ENCODE measurements at places on chromosomes 4 and X. TPM values are rescaled to one million over a fixed set of nuclear protein-coding genes. Genes with fewer than 3 reads are reported as not detected.

GRCh38 chr4:14023896-14024295, 396.4 kb upstream of the BOD1L1 start:
- DNase-seq = no peak

- DNase-seq = no peak
Measured at GRCh38 chrX:1389993-1390285, 2.0 kb downstream of the SLC25A6 start.

- DNase-seq = no peak
Measured at GRCh38 chr4:5416637-5417036, 291.7 kb downstream of the EVC2 start.

The ZDHHC15 gene
- 0.06 TPM for total RNA-seq

- DNase-seq = no peak
Measured at GRCh38 chrX:20313899-20314298, 47.2 kb upstream of the RPS6KA3 start.

DNA sequence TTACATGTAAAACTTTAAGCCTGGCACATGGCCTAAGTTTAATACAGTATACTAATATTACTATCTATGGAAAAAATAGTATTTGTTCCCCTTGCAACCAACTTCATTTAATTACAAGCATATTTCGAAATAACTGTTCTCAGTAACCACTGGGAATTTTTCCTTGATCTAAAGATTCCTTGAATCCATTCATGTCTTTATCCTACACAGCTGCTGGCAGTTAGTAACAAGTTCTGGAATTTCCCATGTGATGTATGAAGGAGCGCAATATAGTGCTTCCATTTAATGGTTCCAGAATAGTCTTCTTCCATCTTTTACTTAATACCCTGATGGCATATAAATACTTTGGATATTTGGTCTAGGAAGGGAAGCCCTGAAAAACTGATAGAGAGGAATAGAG, 136.5 kb downstream of the AASDH start:
- DNase-seq = no peak

DNA sequence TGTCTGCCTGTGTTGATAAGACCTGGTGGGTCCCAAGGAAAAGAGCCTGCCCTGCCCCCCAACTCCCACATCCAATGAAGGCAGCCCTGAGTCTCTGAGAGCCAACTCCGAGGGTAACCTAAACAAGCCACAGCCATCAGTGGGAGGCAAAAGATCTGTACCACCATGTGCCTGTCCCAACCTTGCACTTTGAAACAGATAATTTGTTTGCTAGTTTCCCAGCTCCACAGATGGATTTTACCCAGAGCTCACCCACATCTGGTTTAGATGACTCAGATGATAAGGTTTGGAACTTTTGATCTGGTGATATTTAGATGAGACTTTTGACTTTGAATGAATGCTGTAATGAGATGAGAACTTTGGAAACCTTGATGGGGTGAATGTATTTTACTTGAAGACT, 246.0 kb upstream of the PSAPL1 start:
- no peak for DNase-seq

GRCh38 chr4:164807611-164808010, 53.7 kb downstream of the SMIM31 start:
- no peak for DNase-seq

The YY2 gene
- 1.1 TPM for total RNA-seq

DNA sequence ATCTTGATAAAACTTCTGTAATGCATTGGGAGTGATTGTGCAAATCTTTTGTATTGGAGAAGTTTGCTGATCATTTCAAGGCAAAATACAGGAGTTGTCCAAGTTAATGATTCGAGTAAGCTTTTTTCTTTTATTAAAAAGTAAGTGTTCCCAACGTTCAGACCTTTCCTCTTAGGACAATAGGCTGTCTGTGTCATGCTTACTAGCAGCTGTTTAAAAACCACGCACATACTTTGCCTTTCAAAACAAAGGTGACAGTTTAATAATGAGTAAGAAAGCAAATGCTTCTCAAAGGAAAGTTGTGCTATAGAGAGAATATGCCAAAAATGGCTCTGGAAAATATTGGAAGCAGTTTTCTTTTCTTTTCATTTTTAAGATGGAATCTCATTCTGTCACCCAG, 11.2 kb downstream of the TRAPPC11 start:
- DNase-seq = no peak

GRCh38 chr4:120724656-120725055, 197.9 kb downstream of the PRDM5 start:
- DNase-seq = no peak

The PAGE5 gene
- total RNA-seq = not detected

GRCh38 chr4:146282657-146283056, 68.3 kb downstream of the REELD1 start:
- DNase-seq = no peak

DNA sequence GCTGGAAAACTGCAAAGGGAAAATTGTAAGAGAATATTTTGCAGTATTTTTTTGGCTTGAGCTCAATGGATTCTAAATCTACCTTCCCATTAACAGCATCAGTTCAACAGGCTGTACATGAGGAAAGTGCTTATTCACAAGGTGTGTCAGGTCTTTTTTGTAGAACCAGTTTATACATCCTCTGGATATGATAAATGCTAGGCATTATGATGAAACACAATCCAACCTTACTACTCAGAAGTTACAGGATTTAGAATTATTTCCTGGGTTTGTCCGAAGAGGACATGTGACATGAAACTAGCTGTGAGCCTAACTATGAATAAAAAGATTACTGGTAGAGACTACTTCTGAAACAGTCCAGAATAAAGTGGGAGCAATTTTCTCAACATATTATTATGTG, 49.5 kb downstream of the ATXN3L start:
- no peak for DNase-seq

The S100G gene
- total RNA-seq = not detected

DNA sequence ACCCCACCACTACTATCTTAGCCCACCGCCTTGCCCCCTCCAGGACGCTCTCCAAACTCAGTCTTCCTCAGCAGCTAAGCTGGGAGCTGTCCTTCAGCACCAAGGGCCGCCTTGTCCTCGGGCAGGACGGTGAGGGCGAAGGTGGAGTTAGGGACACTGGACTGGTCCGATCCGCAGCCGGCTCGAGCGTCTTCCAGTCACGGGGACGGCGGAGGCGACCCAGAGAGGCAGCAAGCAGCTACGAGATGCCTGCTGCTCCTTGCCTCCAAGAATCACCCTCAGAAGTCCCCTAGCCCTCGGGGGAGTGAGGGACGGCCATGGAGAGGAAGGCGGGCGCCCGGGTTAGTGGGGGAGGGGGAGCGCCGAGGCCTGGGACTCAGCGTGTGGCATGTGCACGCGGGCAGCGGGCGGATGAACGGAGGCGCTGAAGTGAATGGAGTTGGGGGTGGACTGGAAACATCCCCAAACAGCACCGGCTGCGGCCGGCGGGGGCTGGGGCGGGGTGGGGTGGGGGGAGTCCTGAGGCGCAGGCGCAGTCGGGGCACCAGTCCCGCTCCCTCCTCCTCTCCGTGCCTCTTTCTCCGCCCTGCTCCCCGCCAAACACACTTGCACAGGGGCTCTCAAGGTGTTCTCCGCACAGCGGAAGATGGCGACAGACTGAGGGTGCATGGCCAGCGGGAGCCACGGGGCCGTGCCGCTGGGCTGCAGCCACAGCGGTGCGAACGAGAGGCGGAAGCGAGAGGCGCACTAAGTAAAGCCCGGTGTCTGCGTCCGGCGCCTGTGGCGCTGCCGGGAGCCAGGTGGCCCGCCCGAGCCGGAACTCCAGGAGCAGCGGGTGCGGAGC, at the start of gene NALF2:
Gene NALF2, plus strand, starts transcription at position 545 of the 844 bp plus-strand sequence. CDS start 957 bp downstream, outside the sequence.
- DNase-seq = no peak

GRCh38 chr4:78922207-78922606, 17.0 kb downstream of the PAQR3 start:
- DNase-seq = no peak

GRCh38 chrX:119809185-119809666, 17.8 kb upstream of the RPL39 start:
- DNase-seq = no peak

- DNase-seq = no peak
Measured at GRCh38 chrX:123588723-123589122, 144.1 kb downstream of the THOC2 start.

DNA sequence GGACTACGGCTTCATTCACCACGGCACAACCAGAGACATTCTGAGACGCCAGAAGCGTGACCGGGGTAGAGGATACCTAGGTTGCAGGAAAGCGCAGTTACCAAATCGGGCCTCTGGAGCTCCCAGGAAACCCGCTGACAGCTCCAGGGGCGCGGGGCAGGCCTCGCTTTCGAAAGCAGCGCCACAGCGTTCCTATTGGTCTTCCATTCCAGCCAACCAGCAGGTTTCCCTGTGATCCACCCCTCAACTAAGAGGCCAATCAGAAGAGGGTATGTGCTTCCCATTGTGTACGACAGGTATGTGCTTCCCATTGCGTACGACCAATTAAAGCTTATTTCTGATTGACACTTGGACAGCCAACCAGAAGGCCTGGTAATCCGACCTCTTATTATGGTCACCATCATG, 14.9 kb downstream of the SNX12 start:
- DNase-seq = peak; percentile 1

- DNase-seq = no peak
Measured at GRCh38 chrX:142095651-142096245, 109.3 kb downstream of the MAGEC2 start.

- DNase-seq = no peak
Measured at GRCh38 chr4:5198656-5199541, 147.6 kb downstream of the STK32B start.

The NMU gene
- not detected for total RNA-seq

Measured in CD8-positive, alpha-beta T cell (primary cell).